Epithelial cell of prostate (primary cell): ENCODE measurements at places on chromosomes 7 and 10.

DNA sequence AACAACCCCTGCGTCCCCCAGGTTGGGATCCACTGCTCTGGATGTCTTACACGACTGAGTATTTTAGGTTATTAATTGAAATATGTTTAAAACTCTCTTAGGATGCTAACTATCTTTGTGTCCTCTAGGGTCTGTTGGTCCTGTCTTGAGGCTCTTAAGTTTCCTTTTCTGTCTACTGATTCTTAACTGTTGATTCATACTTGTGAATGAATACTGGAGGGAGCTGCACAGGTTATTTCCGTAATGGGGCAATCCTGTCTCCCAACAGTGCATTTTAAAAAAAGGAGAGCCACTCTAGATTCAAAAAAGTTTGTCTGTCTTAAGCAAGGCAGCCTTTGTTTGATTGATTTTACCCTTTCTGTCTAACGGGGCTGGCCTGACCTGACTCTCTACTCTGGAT lies 237.6 kb upstream of the POM121L12 start:
- DNase-seq = no peak

DNA sequence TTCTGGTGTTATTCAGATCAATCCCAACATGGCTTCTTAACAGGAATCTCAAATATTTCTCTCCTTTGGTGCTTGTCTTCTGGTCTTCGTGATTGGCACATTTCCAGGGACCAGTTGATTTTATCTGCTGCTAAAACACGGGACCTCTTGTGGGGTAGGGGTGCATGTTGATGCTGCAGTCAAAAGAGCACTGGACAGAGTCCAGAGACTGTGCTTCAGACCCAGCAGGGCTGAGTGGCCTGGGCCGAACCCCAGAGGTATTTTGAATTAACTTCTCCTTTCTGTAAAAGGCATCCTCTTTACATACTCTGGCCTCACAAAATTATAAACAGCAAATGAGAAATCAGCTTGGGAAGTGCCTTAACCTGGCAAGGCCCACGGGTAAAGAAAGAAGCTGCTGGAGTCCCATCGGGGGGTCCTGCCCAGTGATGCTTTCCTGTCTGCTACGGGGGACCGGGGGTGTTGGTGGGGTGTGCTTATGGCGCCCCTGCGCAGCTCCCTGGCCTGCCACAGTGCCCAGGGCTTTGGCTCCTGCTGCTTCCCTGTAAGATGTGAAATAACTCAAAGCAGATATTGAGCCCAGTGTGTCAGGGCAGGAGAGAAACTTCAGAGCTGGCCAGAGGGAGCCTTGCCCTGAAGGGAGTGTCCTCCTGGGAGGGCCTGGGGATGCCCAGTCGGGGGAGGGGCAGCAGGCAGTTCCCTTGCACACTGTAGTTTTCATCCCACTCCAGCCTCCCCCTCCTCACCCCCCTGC lies 230.5 kb downstream of the TCF7L2 start:
- no peak for DNase-seq

DNA sequence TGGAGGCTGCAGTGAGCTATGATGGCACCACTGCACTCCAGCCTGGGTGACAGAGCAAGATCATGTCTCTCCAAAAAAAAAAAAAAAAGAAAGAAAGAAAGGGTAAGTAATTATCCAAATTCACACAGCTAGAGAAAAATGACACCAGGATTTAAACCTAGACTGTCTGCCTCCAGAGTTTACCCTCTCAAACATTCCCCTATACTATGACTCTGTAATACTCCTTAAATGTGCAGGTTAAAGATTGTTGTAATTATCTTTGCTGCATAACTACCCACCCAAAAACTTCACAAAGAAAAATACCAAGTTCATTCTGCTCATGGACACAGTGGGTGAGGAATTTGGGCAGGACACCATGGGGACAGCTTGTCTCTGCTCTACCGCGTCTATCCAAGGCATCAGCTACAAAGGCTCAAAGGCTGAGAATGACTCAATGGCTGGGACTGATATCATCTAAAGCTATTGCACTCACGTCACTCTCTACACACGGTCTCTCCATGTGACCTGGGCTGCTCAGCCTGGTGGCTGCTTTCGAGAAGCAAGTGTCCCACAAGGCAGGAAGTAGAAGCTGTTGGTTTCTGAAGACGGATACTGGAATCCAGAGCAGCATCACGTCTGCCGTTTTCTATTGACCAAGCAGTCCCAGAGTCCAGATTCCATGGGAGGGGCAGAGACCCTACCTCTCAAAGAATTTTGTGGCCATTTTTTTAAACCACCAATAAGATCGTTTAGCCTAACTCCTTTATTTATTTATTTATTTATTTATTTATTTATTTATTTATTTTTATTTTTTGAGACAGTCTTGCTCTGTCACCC lies 185.7 kb upstream of the AUTS2 start:
- no peak for DNase-seq

GRCh38 chr7:27581906-27582305 lies 80.8 kb downstream of the HIBADH start:
- no peak for DNase-seq

GRCh38 chr7:83550100-83550499 lies 98.8 kb downstream of the SEMA3E start:
- DNase-seq = no peak

DNA sequence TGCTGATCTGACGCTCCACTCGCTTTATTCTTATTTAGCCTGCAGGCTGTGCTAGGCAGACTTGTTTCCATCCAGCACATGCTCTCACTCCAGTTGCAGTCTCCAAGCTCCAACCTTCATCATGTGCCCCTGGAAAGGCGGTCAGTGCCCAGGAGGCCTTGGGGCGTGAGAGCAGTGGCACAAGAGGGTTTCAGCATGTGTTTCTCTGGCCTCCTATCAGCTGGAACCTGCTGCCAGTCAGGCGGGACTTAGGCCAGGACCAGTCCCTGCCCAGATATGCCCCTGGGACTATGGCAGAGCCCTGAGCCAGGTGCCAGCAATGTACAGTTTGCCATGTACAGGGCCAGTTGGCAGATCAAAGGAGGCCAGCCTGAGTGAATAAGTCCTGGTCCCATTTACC lies 330.2 kb upstream of the FZD1 start:
- no peak for DNase-seq

DNA sequence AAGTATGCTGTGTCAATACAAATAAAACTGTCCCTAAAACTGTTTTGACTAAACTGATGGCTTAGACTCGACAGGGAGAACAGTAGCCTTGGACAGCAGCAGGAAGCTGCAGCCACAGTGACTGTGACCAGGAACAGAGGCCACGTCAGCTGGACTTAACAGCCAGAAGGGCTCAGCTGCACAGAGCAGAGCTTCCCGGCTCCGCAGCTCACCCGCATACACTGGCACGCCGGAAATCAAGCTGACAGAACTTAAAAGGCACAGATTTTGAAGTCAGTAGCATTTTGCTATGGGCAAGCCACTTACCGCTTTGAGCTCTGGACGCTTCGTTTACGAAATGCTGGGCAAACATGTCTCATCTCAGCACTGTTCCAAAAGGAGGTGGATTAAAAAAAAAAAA lies 769.7 kb upstream of the AUTS2 start:
- DNase-seq = no peak

DNA sequence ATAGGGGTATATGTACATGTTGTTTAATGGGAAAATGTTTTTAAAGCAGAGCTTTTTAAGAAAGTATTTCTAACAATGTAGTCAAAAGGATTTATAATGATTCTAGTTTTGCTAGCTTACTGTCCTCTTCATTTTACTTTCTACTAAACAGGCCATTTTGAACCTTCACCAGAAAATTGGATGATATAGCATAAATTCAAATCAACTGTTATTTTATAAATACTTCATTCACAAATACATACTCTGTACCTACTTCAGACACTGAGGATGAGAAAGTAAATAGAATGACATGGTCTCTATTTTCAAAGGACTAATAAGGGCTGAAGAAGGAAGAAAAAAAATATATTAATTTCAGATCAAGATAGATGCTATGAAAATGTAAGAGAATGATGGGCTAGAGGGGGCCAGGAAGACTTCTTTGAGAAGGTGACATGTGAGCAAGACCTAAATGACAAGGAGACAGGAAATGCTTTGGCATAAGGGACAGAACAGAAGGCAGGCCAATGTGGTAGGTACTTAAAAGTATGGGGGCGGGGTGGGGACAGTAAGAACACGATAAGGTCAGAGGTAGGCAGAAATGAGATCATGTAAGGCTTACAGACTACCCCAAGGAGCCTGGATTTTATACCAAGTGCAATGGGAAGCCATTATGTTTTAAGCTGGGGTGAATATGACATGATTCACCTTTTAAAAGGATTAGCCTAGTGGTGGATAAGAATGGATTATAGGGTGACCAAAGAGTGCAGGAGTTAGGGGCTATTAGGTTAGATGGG lies 5.2 kb downstream of the NAMPT start:
- no peak for DNase-seq

- no peak for DNase-seq
These were observed 156.7 kb downstream of the PLXNA4 start for GRCh38 chr7:132419542-132419941.

DNA sequence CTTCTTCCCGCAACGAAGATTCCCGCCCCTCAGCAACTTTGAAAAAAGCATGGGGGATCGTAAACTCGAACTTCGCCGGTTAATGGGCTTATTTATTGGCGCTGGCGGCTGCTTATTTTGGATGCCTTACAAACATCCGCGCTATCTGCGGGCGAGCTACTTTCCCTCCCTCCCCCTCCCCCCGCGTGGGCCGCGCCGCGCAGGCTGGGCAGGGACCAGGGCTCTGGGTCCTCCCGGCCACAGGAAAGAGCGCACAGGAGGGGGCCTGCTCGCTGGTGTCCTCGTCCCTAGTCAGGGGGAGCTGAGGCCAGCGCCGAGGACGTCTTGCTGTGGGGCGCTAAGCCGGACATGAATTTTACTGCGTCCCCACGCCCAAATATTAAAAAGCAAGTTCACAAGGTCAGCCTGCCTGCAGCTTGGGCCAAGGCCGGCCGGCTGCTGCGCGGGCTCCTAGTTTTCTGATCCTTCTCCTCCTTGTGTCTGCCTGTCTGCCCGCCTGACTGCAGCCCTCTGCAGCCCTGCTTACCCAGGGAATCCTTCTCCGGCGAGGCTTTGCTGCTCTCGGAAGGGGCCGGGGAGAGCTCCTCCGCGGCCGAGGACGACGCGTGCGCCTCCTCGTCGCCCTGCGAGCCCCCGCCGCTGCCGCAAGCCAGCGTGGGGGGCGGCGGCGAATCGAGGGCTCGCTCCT lies 1.2 kb downstream of the HOXA10 start:
- no peak for DNase-seq

DNA sequence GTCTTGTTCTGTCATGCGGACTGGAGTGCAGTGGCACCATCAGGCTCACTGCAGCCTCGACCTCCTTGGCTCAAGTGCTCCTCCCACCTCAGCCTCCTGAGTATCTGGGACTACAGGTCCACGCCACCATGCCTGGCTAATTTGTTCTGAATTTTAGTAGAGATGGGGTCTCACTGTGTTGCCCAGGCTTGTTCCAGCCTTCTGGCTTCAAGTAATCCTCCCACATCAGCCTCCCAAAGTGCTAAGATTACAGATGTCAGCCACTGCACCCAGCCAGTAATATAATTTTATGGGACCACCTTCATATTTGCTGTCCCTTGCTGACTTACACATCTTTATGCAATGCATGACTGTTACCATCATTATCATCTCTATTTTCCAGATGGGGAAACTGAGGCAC lies 1.5 kb upstream of the HSPB1 start:
- DNase-seq = no peak

DNA sequence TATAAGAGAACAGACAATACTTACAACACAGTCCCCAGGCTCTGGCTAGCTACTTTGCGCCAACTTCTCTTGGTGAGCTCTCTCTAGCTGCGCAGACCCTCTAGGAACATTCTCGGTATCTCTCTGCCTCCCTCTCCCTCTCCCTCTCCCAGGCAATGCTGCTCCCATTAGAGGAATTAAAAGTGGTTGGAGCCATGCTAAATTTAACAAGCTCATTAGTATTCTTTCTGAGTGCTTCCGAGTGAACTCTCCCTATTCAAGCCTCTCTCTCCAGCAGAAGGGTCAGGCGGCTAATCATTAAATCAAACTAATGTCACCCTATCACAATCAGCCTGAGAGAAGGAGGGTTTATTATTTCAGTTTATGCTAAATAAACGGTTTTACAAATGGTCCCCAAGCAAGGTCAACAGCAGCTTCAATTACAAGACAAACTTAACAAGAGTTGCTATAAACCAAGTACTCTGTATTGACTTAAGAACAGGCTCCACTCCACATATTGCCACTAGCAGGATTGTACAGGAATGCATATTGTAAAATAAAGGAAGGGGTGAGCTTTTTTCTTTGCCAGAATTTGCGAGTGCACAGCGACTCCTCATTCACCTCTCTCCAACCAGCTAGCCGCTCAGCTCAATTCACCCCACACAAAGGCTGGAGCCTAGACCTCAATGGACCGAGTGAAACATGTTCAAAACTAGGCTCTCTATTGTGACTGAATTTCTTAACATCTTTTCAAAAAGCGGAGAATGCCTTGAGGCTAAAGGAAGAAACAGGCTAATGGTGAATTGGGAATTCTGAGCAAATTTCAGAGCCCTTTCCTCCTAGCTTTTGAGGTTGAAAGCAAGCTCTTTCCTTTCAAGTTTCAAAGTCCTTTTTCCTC lies 84.4 kb downstream of the GLI3 start:
- DNase-seq = no peak

- DNase-seq = no peak
These were observed 190.8 kb downstream of the ADRA2A start for GRCh38 chr10:111267673-111268072.

GRCh38 chr10:29473087-29473356 lies 161.7 kb downstream of the SVIL start:
- DNase-seq = no peak

DNA sequence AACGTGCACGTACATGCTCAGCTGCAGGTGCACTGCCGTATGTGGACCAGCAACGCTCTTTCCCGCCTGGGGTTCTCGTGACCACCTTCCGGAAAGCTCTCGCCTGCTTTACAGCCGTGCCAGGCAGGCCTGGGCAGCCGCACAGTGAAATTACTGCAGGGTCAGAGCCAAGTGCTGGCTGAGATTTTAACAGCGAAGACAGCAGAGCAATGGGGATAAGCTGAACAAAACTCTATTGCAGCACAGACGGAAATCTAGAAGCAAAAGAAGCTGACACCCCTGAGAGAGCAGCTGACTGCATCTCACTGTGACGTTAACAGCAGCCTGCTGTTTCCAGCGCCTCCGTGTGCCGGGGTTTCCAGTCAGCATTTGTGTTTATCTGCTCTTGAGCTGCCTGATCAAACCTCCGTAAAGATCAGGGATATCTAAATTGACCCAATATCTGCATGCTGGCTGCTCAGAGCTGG lies 179.0 kb downstream of the DIP2C start:
- no peak for DNase-seq

DNA sequence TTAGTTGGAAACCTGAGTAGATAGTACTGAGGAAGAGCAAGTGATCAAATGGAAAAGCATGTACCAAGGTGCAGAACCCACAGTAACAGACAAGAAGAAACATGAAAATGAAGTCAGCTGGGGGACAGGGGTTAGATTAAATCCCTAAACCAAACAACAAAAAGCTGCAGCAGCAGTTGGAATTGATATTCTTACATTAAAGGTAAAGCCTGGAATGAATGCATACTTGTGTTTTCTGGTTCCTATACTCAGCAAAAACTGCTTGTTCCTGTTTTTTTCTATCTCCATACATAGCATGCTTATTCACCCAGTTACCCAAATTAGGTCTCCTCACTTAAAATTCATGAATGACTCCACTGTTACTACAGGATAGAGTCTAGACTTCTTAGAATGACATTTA lies 92.4 kb downstream of the TPST1 start:
- DNase-seq = peak; percentile 51
